ENCODE measurements at places on chromosomes 2 and 18. TPM values are rescaled to one million over a fixed set of nuclear protein-coding genes. Genes with fewer than 3 reads are reported as not detected.

Gene FHL2
- 81.2 TPM for total RNA-seq

Gene C2orf81
- total RNA-seq: 3.4 TPM

Gene FNDC4
- total RNA-seq: 4.7 TPM

DNA sequence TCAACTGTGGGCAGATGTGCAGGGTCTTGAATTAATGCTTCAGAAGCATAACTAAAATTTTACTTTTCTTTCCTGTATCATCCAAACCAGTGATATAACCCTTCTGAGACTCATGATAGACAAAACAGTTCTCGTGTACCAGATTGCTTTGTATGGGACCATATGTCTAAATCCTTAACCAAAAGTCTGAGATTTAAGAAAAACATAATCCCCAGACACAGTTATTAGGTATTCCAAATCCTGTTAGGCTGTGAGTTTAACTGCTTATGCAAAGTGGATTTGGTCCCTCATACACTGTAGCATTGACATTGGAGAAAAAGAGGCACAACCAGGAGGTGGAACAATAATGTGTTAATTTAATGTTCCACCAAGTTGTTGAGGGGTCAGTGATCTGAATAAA lies 235.0 kb downstream of the PMAIP1 start:
- no peak for DNase-seq

GRCh38 chr2:98913916-98914712 lies 21.9 kb downstream of the CRACDL start:
- peak; percentile 99 for DNase-seq

DNA sequence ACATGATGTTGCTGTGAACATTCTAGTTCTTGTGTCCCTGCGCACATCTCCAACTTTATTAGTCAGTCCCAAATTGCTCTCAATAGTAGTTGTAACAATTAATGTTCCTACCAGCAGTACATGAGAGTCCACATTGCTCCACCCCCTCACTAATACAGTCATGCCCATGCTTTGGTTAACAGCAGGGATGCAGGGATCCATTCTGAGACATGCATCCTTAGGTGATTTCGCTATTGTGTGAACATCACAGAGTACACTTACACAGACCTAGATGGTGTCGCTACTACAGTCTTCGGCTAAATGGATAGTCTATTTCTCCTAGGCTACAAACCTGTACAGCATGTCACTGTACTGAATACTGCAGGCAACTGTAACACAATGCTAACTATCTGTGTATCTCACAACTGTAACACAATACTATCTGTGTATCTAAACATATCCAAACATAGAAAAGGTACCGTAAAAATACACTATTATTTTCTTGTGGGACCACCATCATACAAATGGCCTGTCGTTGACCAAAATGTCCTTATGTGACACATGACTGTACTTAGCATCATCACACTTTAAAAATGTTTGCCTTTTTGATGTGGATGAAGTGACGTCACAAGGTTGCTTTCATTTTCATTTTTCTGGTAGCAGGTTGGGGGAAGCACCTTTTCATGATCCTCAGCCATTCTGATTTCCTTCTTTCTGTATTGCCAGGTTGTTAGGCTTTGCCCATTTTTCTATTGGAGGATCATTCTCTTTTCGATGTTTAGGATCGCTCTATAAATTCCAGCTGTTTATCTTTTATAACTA lies 82.9 kb upstream of the RNF152 start:
- no peak for DNase-seq

DNA sequence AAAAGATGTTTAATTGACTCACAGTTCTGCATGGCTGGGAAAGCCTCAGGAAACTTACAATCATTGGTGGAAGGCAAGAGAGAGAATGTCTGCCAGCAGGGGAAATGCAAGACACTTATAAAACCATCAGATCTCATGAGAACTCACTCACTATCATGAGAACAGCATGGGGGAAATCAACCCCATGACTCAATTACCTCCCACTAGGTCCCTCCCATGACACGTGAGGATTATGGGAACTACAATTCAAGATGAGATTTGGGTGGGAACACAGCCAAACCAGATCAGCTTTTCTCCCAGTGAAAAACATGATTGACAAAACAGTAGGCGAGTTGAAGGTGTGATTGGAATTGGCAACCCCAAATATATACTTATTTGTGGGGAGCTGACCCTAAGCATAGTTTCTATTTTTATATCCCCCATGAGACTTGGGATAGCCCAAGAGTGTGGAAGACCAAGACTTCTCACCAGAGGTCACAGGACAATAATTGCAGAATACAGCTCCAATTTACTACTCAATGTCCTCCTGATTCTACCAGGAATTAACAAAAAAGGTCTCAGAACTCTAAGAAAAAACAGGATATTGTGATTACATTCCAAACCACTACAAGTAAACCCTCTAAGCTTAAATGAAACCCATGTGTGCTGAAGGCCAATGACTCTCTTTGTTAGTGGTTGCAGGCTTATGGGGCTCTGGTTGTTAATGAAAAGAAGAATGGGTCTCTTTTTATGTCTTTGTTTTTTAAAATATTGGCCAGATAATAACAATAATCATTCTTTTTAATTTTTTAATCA lies 96.1 kb upstream of the PIK3C3 start:
- no peak for DNase-seq

- DNase-seq: no peak
Observed at GRCh38 chr2:94995553-94996304, 29.8 kb upstream of the MAL start.

- peak; percentile 33 for DNase-seq
Observed at GRCh38 chr18:9147440-9148202, 11.0 kb downstream of the ANKRD12 start.

DNA sequence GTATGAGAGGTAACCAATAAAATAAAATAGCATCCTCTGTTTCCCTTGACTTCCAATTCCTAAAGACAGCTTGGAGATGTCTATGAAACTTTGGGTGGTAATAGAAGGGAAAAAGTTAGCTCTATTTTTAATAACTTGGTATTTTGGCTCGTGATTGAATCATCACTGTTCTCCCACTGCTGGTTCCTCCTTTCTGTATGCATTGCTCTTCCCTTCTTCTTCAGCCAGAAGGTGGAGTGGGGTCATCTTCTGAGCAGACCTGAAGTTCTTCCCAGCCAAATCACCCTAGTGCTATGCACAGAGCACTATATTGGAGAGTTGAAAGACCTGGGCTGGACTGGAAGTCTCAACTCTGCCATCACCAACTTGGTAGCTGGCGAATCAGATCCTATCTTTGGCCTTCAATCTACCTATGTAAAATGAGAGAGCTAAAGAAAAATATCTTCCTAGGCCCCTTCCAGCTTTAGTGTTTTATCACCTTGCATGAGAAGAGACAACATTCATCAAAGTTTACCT lies 54.1 kb downstream of the CPO start:
- DNase-seq: no peak

GRCh38 chr2:63544017-63544627 lies 44.2 kb downstream of the WDPCP start:
- no peak for DNase-seq

Measured in thyroid gland (tissue), 4 donors.